ENCODE measurements at places on chromosomes 1 and 21. TPM values are rescaled to one million over a fixed set of nuclear protein-coding genes. Genes with fewer than 3 reads are reported as not detected.

- no peak overlapping the region for H3K27ac ChIP-seq
- H3K4me1 ChIP-seq = no peaks in the 10 kb centered on the region
- DNase-seq = no peak
- H3K36me3 ChIP-seq = no peaks in the 10 kb centered on the region
- no peaks in the 10 kb centered on the region for H3K27me3 ChIP-seq
Observed at GRCh38 chr21:39863111-39863510, 4.1 kb upstream of the PCP4 start.

DNA sequence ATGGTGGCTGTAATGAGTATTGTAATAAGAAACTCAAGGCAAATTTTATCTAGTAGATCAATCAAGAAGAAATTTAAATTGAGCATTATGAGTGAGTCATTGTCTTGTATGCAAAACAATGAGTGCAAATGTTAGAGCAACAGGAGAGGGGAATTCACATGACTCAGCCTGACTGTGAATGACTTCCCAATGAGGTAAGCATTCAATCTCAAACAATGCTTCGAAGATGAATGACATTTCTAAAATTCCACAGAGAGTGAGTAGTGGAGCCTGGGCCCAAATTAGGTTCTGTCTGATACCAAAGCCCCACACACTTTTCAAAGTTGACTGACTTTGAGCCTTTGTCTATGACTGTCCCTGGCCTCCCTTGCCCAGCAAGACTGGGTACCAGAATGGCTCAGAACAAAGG lies 738.0 kb downstream of the PTPRU start:
- H3K27ac ChIP-seq = no peak overlapping the region
- H3K36me3 ChIP-seq = no peaks in the 10 kb centered on the region
- peak; percentile 74 for DNase-seq
- no peak overlapping the region for H3K4me3 ChIP-seq

GRCh38 chr1:162627662-162628296 lies 4.5 kb upstream of the DDR2 start:
- no peaks in the 10 kb centered on the region for H3K36me3 ChIP-seq
- H3K27me3 ChIP-seq = no peaks in the 10 kb centered on the region
- H3K4me1 ChIP-seq = 0 out of 2 replicates have a peak, but pooled peaks cover 3% of the 10 kb centered on the region
- no peak overlapping the region for H3K4me3 ChIP-seq
- H3K27ac ChIP-seq = no peak overlapping the region

GRCh38 chr1:93042187-93043056 lies 36.7 kb upstream of the MTF2 start:
- no peak overlapping the region for H3K27ac ChIP-seq
- no peaks in the 10 kb centered on the region for H3K4me1 ChIP-seq
- no peaks in the 10 kb centered on the region for H3K36me3 ChIP-seq
- DNase-seq = no peak

OLIG2 gene
- not detected for total RNA-seq
